ENCODE measurements at places on chromosomes 5 and 9.

- DNase-seq, result no peak
Measured at GRCh38 chr5:143542798-143543144, 139.3 kb upstream of the NR3C1 start.

DNA sequence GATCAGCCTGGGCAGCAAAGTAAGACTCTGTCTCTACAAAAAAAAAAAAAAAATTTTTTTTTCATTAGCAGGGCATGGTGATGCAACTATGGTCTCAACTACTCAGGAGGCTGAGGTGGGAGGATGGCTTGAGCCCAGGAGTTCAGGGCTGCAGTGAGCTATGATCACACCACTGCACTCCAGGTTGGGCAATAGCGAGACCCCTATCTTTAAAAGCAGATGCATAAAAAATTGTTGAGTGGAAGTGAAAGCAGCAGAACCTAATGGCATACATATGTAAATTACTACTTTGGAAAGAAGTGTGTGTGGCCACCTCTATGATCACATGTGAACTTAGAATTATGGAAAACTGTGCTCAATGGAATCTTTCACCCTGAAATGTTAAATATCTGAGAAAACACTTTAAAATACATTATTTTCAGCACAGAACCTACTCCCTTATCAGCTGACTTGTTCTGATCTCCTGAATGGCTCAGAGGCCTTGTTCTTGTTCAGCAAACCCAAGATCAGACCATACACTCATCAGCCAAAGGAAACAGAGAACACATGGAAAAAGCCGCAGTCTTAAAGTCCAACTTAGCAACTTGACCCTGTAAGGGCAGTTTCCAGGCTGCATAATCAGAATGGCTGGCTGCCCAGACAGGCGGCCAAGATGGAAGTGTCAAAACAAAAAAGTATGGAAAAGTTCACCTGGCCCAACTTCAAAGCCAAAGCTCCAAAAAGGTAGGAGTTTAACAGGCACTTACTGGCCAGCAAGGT, 56.5 kb downstream of the SIL1 start:
- peak; percentile 60 for DNase-seq

GRCh38 chr5:61964201-61964600, 341.8 kb upstream of the KIF2A start:
- no peak for DNase-seq

DNA sequence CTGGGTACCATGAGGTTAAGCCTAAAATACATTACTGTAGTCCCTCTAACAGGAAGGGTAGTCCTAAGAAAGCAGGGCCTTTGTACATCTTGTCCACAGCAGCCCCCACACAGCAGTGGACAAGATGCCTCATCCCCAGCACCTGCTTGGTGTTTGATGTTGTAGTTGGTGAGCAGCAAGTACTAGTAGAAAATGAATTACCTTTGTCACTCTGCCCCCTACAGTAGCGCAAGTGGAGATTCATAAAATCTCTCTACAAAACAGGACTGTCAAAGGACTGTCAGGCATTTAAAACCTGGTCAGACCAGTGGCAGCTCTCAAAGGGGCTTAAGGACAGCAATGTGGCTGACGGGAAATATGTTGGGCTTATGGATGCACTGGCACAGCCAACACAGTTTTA, 122.5 kb downstream of the TMEM174 start:
- DNase-seq, result no peak

GRCh38 chr9:134136118-134136995, 475 bp downstream of the WDR5 start:
- DNase-seq, result peak; percentile 43

- no peak for DNase-seq
Measured at GRCh38 chr5:33074548-33074947, 363.4 kb downstream of the NPR3 start.

DNA sequence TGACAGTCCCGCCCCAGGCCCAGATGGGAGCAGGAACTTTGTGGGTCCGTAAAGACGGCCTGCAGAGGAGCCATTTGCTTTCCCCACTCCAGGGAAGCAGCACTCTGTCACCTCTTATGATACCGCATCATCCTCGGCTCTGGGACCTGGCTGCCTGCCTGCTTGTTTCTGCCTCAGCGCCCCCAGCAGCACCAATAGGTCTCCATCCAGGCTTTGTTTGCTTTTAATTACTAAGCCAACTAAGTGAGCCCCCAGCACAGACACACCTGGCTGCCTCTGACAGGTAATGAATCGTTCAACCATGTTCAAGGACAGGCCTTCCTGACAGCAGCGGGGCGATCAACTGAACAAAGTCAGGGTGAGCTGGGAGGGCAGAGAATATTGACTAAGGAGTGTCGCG, 141.4 kb downstream of the C5orf15 start:
- DNase-seq, result no peak

DNA sequence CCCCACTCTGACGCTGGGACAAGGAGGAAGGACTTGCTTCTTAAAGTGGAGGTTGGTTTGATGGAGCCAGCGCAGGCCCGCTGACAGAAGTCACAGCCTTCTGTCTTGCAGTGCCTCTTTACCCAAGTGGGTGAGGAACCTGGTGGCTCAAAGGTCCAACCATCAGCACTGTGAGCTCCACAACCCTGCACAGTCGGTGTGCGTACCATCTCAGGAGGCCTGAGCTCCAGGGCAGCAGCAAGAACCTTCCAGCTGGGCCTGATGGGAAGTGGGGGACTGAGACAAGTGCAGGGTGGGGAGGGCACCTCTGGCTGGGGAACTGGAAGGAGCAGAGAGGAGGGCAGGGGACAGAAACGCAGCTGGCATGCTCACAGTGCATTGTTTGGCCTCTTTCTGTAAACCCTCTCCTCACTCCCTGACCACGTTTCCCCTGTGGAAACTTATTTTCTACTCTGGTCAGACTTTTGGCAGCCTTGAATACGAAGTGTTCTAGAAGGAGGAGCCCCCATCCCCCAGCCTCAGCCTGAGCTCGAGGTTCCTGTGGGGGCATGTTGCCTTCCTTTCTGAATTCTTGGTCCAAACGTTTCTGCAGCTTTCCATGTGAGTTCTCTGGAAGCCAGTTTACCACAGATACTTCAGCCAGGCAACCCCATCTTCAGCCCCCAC, 178.5 kb upstream of the PITX1 start:
- DNase-seq, result no peak

GRCh38 chr9:95494416-95495371, 22.1 kb downstream of the PTCH1 start:
- peak; percentile 77 for DNase-seq
